Neural crest cell (in vitro differentiated cells): ENCODE measurements at places on chromosomes 7 and 10. TPM values are rescaled to one million over a fixed set of nuclear protein-coding genes. Genes with fewer than 3 reads are reported as not detected.

ORC5 gene
- 27.9 and 31.3 TPM in 2 replicates for total RNA-seq

PTF1A gene
- total RNA-seq = 0.16 TPM in 1 of 2 replicates, not detected in the other

DNA sequence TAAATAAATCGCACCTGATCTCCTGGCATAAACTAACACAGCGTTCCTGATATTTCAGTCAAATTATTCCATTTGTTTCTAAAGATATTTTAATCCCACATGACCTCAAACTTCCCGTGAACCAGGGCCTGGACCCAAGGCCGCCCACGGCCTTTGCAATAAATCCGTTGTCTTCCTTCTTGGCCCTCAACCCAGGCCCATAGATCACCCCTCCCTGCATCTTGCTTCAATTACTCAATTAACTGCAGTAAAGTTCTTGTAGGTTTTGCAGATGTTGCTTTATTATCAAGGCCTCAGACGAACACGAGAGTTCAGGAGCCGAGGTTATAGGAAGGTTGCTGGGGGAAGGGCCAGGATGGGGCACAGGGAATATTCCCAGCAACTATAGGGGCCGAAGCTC lies 249.4 kb downstream of the RAB11FIP2 start:
- no peaks in the 10 kb centered on the region for H3K27me3 ChIP-seq
- DNase-seq = no peak
- no peak overlapping the region for H3K27ac ChIP-seq
- H3K4me1 ChIP-seq = no peaks in the 10 kb centered on the region

DNA sequence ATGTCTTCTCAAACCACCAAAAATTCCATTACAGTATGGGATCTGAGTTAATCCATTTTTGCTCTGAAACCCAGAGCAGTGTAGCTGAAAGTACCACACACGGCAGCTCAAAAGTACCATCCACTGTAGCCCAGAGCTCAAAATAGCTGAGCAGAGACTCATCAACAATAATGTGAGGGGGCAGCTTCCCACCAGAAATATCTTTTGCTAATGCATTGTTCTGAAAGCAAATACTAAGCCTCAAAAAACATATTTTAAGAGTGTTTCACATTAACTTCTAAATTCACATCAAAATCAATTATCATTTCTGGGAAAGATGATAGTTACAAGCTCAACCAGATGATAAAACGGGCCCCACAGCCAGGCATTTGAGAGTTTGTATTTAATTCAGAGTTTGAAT lies 73.7 kb downstream of the ABLIM1 start:
- no peaks in the 10 kb centered on the region for H3K27me3 ChIP-seq
- H3K4me1 ChIP-seq = no peaks in the 10 kb centered on the region
- no peak overlapping the region for H3K4me3 ChIP-seq
- no peak for DNase-seq
